ENCODE measurements at places on chromosomes 11 and 22.

GRCh38 chr22:30809086-30809485 lies 114.4 kb downstream of the OSBP2 start:
- peak; percentile 82 for DNase-seq

DNA sequence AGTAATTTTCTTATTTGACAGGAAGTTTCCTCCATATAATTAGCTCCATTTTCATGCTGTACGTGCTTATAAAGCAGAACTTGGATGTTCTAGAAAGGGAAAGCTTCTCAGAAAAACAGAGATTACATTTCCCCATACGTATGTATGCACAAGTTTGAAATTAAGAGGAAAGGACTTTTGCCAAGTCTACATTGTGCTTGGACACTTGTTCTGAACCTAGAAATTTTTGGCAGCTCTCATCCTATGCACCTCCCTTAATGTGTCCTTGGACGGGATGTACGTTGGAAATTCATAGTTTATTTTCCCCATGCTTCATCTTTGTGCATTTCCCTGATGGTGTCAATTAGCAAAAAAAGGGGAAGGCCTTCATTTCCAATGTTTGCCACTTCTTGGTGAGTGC lies 322.7 kb downstream of the BLID start:
- DNase-seq: no peak

GRCh38 chr22:36343070-36343719 lies 44.6 kb downstream of the MYH9 start:
- DNase-seq: no peak

GRCh38 chr22:26477341-26477731 lies 6.2 kb downstream of the HPS4 start:
- no peak for DNase-seq

DNA sequence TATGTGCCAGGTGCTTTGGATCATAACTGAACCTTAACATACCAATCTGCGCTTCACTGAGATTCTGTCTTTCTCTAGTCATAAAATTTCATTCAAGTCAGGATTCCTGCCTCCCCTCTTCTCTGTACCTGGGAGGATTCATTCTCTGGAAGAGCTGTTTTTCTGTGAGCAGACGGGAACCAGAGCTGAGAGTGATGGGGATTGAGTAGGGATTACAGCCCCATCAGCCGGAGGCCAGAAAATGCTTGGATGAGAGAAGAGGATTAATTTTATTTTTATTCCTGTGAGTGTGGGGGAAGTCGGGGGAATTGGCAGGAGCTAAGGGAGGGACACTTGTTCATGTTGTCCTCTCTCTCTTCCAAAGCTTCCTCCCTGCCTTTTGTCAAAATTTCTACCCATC lies 4.7 kb downstream of the STX3 start:
- no peak for DNase-seq

GRCh38 chr11:106495046-106495445 lies 417.6 kb downstream of the AASDHPPT start:
- no peak for DNase-seq

- no peak for DNase-seq
Measured at GRCh38 chr11:12229450-12230229, 119.2 kb downstream of the MICAL2 start.

Measured in HT1080 (cell line).